Effector memory CD8-positive, alpha-beta T cell (primary cell): ENCODE measurements at places on chromosomes 11 and 22.

DNA sequence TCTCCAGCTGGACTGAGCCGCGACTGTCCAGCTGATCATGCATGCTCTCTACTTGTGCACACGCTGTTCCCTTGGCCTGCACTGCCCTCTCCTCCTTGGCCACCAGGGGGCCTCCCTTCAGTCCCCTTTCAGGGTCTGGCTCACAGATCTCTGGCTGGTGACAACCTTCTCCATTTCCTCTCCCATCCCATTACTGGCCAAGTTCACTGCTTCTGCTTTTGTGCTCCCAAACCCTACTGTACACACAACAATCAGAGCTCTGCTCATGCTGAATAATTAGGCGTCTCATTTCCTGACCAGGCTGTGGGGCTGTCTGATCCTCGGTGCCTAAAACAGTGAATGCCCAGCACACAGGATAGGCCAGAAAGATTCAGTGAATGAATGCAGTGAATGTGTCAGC, 224.0 kb upstream of the NARS2 start:
- no peaks in the 10 kb centered on the region for H3K36me3 ChIP-seq
- no peaks in the 10 kb centered on the region for H3K4me1 ChIP-seq
- H3K4me3 ChIP-seq: no peak overlapping the region
- H3K27me3 ChIP-seq: peaks cover 13% of the 10 kb centered on the region
- H3K27ac ChIP-seq: no peak overlapping the region

- no peaks in the 10 kb centered on the region for H3K4me1 ChIP-seq
- H3K36me3 ChIP-seq: no peaks in the 10 kb centered on the region
- H3K27me3 ChIP-seq: no peaks in the 10 kb centered on the region
- DNase-seq: no peak
Measured at GRCh38 chr22:37733625-37734401, 37.0 kb downstream of the TRIOBP start.

GRCh38 chr22:50010676-50011446, 1.7 kb downstream of the IL17REL start:
- H3K36me3 ChIP-seq: peaks cover 3% of the 10 kb centered on the region
- H3K27me3 ChIP-seq: peaks cover 38% of the 10 kb centered on the region
- DNase-seq: peak; percentile 62
- peaks cover 20% of the 10 kb centered on the region for H3K4me1 ChIP-seq

- H3K27ac ChIP-seq: no peak overlapping the region
- H3K27me3 ChIP-seq: peaks cover 55% of the 10 kb centered on the region
- H3K4me3 ChIP-seq: peak overlapping the region; percentile 48
- no peaks in the 10 kb centered on the region for H3K4me1 ChIP-seq
- DNase-seq: peak; percentile 30
Measured at GRCh38 chr22:33920927-33921524, 750 bp upstream of the LARGE1 start.

GRCh38 chr11:103699216-103699615, 337.2 kb upstream of the DDI1 start:
- no peak overlapping the region for H3K27ac ChIP-seq
- no peak overlapping the region for H3K4me3 ChIP-seq
- DNase-seq: no peak

DNA sequence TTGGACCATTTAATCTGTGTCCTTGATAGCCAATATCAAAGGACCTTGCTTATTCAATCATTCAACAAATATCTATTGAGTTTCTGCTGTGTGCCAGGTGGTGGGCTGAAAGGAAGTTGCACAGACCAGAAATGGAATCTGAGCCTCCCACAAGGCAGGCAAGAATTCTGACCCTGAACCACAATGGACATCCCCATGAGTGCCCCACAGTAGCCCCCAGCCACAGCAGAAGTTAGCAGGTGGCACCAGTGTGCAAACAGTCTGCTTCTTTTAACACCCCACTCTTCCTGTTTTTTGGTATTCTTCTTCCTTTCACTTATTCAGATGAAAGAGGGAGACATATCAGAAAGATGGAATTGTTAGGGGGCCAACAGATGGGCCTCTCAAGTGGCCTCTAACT, 12.2 kb upstream of the SERPING1 start:
- no peak overlapping the region for H3K4me3 ChIP-seq
- no peaks in the 10 kb centered on the region for H3K36me3 ChIP-seq
- no peak overlapping the region for H3K27ac ChIP-seq

- DNase-seq: no peak
- H3K4me1 ChIP-seq: peaks cover 42% of the 10 kb centered on the region
- H3K4me3 ChIP-seq: no peak overlapping the region
- no peaks in the 10 kb centered on the region for H3K27me3 ChIP-seq
- peaks cover 6% of the 10 kb centered on the region for H3K36me3 ChIP-seq
- H3K27ac ChIP-seq: no peak overlapping the region
Measured at GRCh38 chr11:334264-334994, 13.8 kb upstream of the IFITM3 start.

DNA sequence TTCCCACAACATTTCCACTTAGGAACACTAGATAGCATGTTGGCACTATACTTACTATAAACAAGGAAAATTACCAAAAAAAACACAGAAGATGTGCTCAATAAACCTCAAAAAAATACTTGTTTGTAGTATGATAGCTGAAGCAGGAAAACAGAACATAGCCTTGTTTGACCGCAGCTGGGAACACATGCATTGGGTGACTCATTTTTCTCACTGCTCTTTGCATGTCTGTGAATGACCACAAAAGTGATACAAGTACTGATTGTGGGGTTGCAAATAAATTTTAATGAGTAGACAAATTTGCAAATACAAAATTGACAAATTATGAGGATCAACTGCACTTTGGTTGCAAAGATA, 22.8 kb upstream of the GUCY1A2 start:
- no peaks in the 10 kb centered on the region for H3K36me3 ChIP-seq
- H3K4me1 ChIP-seq: no peaks in the 10 kb centered on the region
- no peak overlapping the region for H3K4me3 ChIP-seq
- H3K27ac ChIP-seq: no peak overlapping the region
- H3K27me3 ChIP-seq: no peaks in the 10 kb centered on the region

DNA sequence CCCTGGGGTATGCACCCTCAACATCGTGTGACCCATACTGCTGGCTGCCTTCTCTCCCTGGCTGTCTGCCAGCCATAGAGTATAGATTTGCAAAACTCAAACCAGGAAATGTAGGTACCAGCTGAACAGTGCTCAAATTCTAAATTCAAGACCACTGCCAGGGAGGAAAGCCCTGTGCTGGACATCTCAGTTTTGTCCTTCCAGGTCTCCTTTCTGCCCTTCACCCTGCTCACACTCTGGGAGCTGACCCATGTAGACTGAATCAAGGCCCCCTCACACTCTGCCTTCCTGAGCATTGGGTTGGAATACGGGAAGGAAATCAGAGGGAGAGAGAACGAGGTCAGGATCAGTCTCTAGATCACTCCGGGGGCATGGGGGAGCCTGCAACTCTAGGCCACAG, 12.4 kb upstream of the DRD2 start:
- H3K4me3 ChIP-seq: no peak overlapping the region
- no peaks in the 10 kb centered on the region for H3K4me1 ChIP-seq
- DNase-seq: no peak
- peaks cover 18% of the 10 kb centered on the region for H3K27me3 ChIP-seq

GRCh38 chr11:723120-723883, 17.3 kb downstream of the EPS8L2 start:
- no peak overlapping the region for H3K27ac ChIP-seq
- DNase-seq: peak; percentile 50
- peak overlapping the region; percentile 80 for H3K4me3 ChIP-seq

DNA sequence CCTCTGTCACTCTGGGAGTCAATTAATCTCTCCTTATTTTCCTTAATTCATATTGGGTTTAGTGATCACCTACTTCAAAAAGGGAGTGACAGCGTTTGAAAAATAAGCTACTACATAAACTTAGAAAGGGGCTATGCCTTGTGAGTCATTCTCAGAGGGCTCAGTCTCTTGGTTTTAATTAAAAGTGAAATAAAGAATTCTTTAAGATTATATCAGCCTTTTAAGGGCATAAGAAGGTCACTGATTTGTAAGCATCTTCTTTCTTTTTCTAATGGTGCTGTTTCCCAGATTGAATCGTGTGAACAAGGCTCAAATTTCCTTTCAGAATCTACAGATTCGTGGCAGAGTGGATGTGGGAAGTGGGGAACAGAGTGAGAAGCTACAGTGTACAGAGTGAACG, 636.2 kb upstream of the CCDC90B start:
- H3K27me3 ChIP-seq: no peaks in the 10 kb centered on the region
- no peak overlapping the region for H3K27ac ChIP-seq
- no peak for DNase-seq
- H3K36me3 ChIP-seq: no peaks in the 10 kb centered on the region
- no peaks in the 10 kb centered on the region for H3K4me1 ChIP-seq

- peaks cover 38% of the 10 kb centered on the region for H3K4me1 ChIP-seq
- peak within 1 kb of the TSS; percentile 100 for H3K27ac ChIP-seq
- DNase-seq: peak; percentile 91
- H3K36me3 ChIP-seq: peaks cover 61% of the 10 kb centered on the region
- peak within 1 kb of the TSS; percentile 98 for H3K4me3 ChIP-seq
Measured at GRCh38 chr11:65134240-65134951, at the start of gene SYVN1. Gene SYVN1 (minus strand): TSS chr11:65134519. CDS start chr11:65133601, 918 bp downstream.

DNA sequence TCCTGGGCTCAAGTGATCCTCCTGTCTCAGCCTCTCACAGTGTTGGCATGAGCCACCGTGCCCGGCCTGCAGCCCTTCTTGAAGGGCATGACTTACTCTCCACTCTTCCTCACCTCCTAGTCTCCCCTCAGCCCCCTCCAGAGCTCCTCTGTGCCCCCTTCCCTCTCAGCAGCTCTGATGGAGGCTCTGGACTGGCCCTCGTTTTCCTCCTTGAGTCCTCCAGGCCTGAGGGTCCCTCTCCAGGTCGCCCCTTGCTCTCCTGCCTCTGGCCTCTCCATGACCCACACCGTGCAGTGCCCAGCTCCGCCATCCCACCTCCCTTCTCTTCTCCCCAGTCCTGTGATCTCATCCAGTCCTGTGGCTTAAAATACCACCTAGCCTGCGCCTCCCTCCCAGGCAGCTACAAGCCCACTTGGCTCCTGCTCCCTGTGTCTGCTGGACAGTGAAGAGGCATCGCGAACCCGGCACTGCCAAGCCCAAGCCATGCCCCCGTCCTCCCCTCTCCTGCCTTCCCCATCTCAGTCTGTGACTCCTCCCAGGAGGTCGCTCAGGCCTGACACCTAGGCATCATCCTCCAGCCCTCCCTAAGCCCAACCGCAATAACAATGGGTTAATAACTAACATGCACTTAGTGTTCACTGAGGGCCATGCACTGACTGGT, 11.9 kb downstream of the KCNJ4 start:
- peaks cover 40% of the 10 kb centered on the region for H3K27me3 ChIP-seq
- no peak overlapping the region for H3K27ac ChIP-seq
- H3K36me3 ChIP-seq: no peaks in the 10 kb centered on the region
- DNase-seq: no peak
- H3K4me1 ChIP-seq: peaks cover 3% of the 10 kb centered on the region
- H3K4me3 ChIP-seq: no peak overlapping the region

- H3K36me3 ChIP-seq: no peaks in the 10 kb centered on the region
- H3K27me3 ChIP-seq: peaks cover 73% of the 10 kb centered on the region
- no peak for DNase-seq
- no peak overlapping the region for H3K4me3 ChIP-seq
Measured at GRCh38 chr22:36644333-36644757, 59.2 kb downstream of the CACNG2 start.

- H3K27me3 ChIP-seq: no peaks in the 10 kb centered on the region
- DNase-seq: no peak
- H3K27ac ChIP-seq: no peak overlapping the region
- no peaks in the 10 kb centered on the region for H3K36me3 ChIP-seq
Measured at GRCh38 chr11:15935373-15935772, 421.0 kb downstream of the SOX6 start.

- H3K36me3 ChIP-seq: no peaks in the 10 kb centered on the region
- no peak overlapping the region for H3K4me3 ChIP-seq
- no peaks in the 10 kb centered on the region for H3K4me1 ChIP-seq
- H3K27ac ChIP-seq: no peak overlapping the region
- DNase-seq: no peak
Measured at GRCh38 chr22:33405194-33405593, 347.0 kb upstream of the SYN3 start.

GRCh38 chr11:34810107-34810562, 106.0 kb downstream of the APIP start:
- H3K27ac ChIP-seq: no peak overlapping the region
- DNase-seq: no peak
- H3K36me3 ChIP-seq: no peaks in the 10 kb centered on the region
- H3K27me3 ChIP-seq: peaks cover 29% of the 10 kb centered on the region
- H3K4me3 ChIP-seq: no peak overlapping the region

- no peak for DNase-seq
- no peak overlapping the region for H3K27ac ChIP-seq
- no peaks in the 10 kb centered on the region for H3K36me3 ChIP-seq
- peaks cover 29% of the 10 kb centered on the region for H3K27me3 ChIP-seq
- peaks cover 2% of the 10 kb centered on the region for H3K4me1 ChIP-seq
- no peak overlapping the region for H3K4me3 ChIP-seq
Measured at GRCh38 chr22:24753914-24754313, 20.6 kb downstream of the PIWIL3 start.

- no peak overlapping the region for H3K27ac ChIP-seq
- DNase-seq: no peak
- no peak overlapping the region for H3K4me3 ChIP-seq
- no peaks in the 10 kb centered on the region for H3K27me3 ChIP-seq
- H3K36me3 ChIP-seq: no peaks in the 10 kb centered on the region
- no peaks in the 10 kb centered on the region for H3K4me1 ChIP-seq
Measured at GRCh38 chr11:41665441-41666360, 206.2 kb upstream of the LRRC4C start.

GRCh38 chr11:69010964-69011623, 2.0 kb downstream of the MRGPRF start:
- H3K27ac ChIP-seq: no peak overlapping the region
- no peak for DNase-seq
- no peak overlapping the region for H3K4me3 ChIP-seq
- H3K4me1 ChIP-seq: no peaks in the 10 kb centered on the region
- H3K27me3 ChIP-seq: peaks cover 16% of the 10 kb centered on the region
